Endothelial cell of umbilical vein (primary cell): ENCODE measurements at places on chromosomes 7 and 10. TPM values are rescaled to one million over a fixed set of nuclear protein-coding genes. Genes with fewer than 3 reads are reported as not detected.

DNA sequence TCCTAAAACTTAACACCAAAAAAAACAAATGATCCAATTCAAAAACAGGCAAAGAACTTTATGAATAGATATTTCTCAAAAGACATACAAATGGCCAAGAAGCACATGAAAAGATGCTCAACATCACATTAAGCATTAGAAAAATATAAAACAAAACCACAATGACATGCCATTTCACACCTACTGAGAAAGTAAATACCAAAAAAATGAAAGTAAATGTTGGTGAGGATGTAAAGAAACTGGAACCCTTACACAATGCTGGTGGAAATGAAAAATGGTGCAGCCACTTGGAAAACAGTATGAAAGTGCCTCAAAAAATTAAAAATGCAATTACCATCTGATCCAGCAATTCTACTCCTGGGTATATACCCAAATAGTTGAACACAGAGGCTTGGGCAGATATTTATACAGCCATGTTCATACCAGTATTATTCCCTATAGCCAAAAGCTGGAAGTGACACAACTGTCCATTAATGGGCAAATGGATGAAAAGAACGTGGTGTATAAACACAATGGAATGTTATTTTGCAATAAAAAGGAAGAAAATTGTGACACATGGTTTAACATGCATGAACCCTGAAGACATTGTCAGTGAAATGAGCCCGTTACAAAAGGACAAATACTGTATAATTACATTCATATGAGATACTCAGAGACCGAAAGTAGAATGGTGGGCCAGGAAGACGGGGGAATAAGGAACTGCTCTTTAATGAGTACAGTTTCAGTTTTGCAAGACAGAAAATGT, 89.0 kb downstream of the JMJD1C start:
- DNase-seq = peak; percentile 37

GRCh38 chr7:16091701-16092310, 329.5 kb downstream of the CRPPA start:
- peak; percentile 53 for DNase-seq

DNA sequence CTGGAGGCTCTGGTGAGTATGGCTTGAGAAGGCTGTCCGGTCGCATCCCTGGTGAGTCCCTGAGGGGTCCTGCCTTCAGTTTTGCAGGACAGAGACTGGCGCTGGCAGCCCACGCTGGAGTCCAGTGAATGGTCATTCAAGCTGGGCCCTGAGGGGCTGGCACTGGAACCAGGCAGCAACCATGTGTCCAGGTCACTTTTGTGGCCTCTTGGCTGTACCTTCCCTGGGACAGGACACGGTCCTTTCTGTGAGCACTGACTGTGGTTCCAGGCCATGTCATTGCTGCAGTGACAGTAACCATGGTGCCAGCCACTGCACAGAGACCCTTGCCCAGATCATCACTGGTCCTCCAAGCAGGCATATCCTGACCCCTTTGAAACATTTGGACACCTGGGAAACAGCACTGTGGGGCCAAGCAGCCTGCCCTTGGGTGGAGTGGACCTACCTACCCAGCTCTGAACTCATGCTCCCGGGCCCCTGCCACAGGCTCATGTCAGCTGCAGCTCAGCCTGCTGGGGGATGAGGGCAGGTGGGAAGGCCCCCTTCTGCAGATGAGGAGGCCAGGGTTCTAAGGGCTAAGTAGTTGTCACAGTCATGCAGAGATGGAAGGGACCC, 72.1 kb downstream of the ADCY1 start:
- DNase-seq = no peak

DNA sequence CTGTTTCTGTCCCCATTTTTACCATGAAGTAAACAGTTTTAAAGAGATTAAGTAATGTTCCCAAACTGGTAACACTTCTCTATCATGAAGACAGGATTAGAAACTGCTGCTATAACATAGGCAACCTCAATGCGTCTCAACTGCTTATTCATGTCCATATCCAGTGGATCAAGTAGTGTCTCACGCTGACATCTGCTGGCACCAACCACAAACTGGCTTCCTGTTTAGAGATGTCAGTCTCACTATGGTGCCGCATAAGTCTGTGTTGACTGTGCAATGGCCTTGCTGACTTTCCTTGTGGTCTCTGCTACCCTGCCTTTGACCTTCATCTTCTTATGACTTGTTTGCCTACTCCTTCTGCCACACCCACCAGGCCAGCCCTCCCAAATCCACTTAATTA, 369.6 kb upstream of the DPP6 start:
- DNase-seq = no peak

DNA sequence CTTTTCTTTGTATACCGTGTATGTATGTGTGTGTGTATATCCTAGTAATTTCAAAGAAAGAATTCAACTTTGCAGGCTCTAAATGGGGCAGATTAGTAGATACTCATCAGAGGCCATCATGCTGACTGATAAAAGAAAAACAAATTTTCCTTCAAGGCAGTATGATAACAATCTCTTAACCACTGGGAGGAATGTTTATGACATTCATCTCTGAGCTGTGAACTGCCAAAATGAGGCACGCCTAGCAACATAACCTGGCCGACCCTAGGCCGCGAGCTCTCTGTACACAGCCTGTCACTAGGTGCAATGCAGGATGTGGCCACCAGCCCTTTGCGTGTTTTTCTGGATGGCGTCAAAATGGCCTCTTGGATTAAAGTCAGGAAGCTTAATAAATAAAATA, 343.7 kb upstream of the GALNT17 start:
- DNase-seq = no peak

- no peak for DNase-seq
Observed at GRCh38 chr7:34354899-34355298, 303.1 kb upstream of the NPSR1 start.

- peak; percentile 70 for DNase-seq
Observed at GRCh38 chr10:16891375-16892313, 74.4 kb upstream of the RSU1 start.

DNA sequence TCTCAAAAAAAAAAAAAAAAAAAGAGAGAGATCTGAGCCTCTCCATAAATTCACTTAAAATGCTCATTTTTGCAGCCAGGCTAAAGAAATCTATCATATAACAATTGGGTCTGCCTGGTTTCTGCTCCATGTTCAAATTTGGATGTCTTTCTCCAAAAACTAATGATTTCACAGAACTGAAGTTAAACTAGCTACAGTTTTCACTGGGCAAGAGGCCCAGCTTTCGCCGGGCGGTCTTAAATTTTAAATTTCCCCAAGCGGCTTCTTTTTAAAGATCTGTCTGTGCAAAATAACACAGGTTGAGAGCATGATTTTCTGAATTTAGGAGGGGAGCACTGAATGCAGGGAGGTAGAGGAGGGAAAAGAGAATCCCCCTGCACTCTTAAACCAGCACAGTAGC, 603.4 kb downstream of the KCNMA1 start:
- no peak for DNase-seq

DNA sequence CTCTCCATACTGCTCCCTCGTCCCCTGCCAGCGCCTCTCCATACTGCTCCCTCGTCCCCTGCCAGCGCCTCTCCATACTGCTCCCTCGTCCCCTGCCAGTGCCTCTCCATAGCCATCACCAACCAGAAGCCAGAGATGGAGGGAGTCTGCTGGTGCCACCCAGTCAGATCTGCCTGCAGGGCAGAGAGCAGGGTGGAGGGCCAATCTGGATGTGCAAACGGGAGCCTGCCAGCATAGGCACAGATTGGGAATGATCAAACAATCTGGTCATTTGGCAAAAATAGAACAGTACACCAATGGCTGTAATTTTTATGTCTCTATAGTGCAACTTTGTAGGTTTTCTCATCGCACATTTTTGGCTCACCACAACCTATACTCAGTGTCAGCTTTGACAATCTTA, 76.9 kb upstream of the LRRC4 start:
- DNase-seq = no peak

- DNase-seq = no peak
Observed at GRCh38 chr10:132122097-132122861, 56.5 kb downstream of the JAKMIP3 start.

DNA sequence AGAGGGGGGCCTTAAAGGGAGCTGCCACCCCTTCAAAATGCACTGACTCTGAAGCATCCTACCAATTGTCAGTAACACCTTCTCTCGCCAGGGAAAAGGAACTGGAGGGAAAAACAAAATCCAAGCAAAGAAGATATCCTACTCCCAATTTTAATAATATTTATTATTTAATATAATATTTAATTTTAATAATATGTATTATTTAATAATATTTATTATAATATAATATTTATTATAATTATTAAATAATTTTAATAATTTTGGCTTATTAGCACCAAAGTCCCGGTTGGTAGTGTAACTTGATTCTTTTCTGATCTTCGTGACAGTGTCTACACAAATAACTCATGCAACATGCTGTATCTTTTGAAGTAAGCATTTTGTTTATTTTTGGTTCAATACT, 58.6 kb upstream of the AGBL3 start:
- no peak for DNase-seq

- DNase-seq = no peak
Observed at GRCh38 chr10:121838149-121838548, 89.7 kb downstream of the ATE1 start.

DNA sequence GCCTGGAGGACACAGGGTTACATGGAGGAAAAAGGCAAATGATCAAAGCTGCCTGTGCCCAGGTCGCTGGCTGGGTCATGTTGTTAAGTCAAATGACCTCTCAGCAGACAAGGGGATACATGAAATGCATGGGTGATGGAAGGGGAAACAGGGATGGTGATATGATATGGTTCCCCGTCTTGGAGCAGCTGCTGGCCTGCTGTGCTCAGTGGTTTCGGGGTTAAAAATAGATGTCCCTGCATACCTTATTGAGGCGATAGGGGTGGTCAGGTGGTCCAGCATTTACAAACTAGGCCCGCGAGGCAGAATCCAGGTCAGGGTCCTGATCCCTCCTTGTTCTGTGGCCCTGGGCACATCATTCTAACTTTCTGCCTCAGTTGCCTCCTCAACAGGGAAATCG, 157.2 kb downstream of the PRPF18 start:
- no peak for DNase-seq

Gene CYP3A5
- not detected in 2 replicates for total RNA-seq

Gene PRR15
- total RNA-seq = 1.8 and 4.1 TPM in 2 replicates

Gene SEC23IP
- total RNA-seq = 83.1 and 85.4 TPM in 2 replicates

Gene KCNH2
- 0.09 TPM in 1 of 2 replicates, not detected in the other for total RNA-seq

Gene CDC14C
- not detected in 2 replicates for total RNA-seq

Gene NRCAM
- 47.6 and 49.0 TPM in 2 replicates for total RNA-seq

Gene GAD2
- not detected in 2 replicates for total RNA-seq
